ENCODE measurements at places on chromosomes 5 and 9. TPM values are rescaled to one million over a fixed set of nuclear protein-coding genes. Genes with fewer than 3 reads are reported as not detected.
A peak's percentile ranks its signal among the peaks of the same experiment; 100 is the strongest.

DNA sequence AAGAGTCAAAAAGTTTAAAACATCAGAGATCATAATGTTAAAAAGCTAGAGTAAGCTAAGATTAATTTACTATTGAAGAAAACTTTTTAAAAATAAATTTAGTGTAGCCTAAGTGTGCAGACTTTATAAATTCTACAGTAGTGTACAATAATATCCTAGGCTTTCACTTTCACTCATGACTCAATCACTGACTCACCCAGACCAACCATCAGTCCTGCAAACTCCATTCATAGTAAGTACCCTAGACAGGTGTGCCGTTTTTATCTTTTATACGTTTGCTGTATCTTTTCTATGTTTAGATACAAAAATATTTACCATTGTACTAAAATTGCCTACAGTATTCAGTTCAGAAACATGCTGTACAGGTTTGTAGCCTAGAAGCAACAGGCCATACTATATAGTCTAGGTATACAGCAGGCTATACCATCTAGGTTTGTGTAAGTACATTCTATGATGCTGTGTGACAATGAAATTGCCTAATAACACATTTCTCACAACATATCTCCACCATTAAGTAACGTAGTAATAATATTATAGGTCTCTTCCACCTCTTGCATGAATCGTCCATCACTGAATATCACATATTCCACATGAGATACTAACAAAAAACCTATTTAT lies 59.2 kb downstream of the MEGF9 start:
- H3K27me3 ChIP-seq = no peaks in the 10 kb centered on the region
- DNase-seq = no peak
- no peaks in the 10 kb centered on the region for H3K4me1 ChIP-seq

- no peak overlapping the region for H3K4me3 ChIP-seq
- no peak overlapping the region for H3K27ac ChIP-seq
- no peaks in the 10 kb centered on the region for H3K36me3 ChIP-seq
- H3K4me1 ChIP-seq = peaks cover 65% of the 10 kb centered on the region
These were observed 22.6 kb upstream of the SLC12A7 start for GRCh38 chr5:1134478-1134877.

PLPPR1 gene
- 1.9 TPM for polyA plus RNA-seq

DNA sequence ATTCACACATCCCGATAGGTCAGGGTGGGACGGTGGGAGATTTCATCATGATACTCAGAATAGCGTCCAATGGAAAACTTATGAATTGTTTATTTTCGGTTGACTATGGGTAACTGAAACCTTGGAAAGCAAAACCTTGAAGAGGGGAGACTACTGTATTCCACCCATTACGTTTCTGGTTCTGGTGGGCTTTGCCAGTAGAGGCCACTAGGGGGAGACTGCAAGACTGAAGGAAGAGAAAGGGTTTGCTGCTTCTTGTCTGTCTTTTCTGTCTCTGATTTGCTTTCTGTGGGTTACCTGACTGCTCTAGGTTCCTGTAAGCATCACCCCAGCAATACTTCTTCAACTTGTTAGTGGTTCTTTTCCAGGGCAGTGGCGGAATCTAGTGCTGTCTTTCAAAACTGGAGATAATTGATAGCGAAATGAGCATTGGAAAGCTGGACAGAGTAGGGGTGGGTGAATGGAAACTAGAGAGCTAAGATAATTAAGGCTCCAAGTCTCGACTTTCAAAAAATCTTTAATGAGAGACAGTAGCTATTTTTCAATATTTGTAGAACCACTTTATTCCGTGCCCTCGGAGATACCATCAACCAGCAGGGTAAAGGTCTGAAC lies 27.0 kb downstream of the GRIN3A start:
- no peak overlapping the region for H3K27ac ChIP-seq
- H3K4me1 ChIP-seq = no peaks in the 10 kb centered on the region
- no peaks in the 10 kb centered on the region for H3K36me3 ChIP-seq
- no peak overlapping the region for H3K4me3 ChIP-seq

GRCh38 chr5:76688836-76689235 lies 27.1 kb upstream of the F2R start:
- H3K36me3 ChIP-seq = no peaks in the 10 kb centered on the region
- H3K27ac ChIP-seq = no peak overlapping the region
- H3K27me3 ChIP-seq = no peaks in the 10 kb centered on the region
- DNase-seq = no peak

CDC25C gene
- 4.2 TPM for polyA plus RNA-seq

- H3K27me3 ChIP-seq = no peaks in the 10 kb centered on the region
- H3K4me1 ChIP-seq = no peaks in the 10 kb centered on the region
These were observed 65.7 kb upstream of the ASS1 start for GRCh38 chr9:130378875-130379648.

- no peaks in the 10 kb centered on the region for H3K27me3 ChIP-seq
- no peaks in the 10 kb centered on the region for H3K4me1 ChIP-seq
- no peak overlapping the region for H3K4me3 ChIP-seq
- no peak overlapping the region for H3K27ac ChIP-seq
- DNase-seq = no peak
These were observed 118.6 kb downstream of the KDM4C start for GRCh38 chr9:6876195-6876894.

ADAMTS19 gene
- 26.6 TPM for polyA plus RNA-seq

PPP3R2 gene
- not detected for polyA plus RNA-seq

PITX1 gene
- polyA plus RNA-seq = 8.0 TPM

GAS1 gene
- 100 TPM for polyA plus RNA-seq

GRCh38 chr5:94245608-94246007 lies 372.8 kb downstream of the KIAA0825 start:
- no peaks in the 10 kb centered on the region for H3K4me1 ChIP-seq
- H3K27ac ChIP-seq = no peak overlapping the region
- H3K4me3 ChIP-seq = no peak overlapping the region
- no peaks in the 10 kb centered on the region for H3K36me3 ChIP-seq

DNA sequence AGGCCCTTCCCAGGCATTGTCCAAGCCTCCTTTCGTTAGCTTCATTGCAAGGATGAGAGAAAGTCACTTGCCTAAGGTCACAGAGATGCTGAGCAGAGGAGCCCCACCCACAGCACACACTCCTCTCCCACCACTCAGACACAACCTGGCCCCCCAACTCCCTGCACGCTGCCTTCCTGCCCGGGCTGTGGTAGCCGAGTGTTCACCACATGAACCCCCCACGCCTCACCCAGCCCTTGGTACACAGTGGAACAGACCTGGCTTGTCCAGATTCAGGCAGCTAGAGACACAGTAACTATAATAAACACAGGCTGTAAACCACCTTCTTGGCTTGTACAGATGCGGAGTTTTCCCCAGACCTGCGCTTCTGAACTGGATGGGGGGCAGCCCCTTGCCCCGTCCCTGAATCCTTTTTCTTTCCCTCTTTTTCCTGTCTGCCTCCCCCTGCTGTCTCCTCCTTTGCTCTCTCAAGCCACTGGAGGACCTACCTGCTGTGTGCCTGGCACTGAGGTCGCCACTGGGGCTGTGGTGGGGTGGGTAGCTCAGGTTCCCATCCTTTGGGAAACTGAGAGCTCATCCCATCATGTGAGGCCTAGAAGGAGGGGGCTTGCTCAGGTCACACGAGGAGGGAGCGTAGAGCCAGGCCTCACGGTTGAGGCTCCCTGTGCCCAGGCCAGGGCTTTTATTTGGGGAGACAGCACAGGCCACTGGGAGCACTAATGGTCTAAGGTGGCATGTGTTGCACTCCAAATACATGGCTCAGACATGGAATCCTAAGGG lies 55.7 kb upstream of the SYNPO start:
- H3K27me3 ChIP-seq = peaks cover 3% of the 10 kb centered on the region
- no peaks in the 10 kb centered on the region for H3K36me3 ChIP-seq
- H3K4me3 ChIP-seq = no peak overlapping the region
- H3K27ac ChIP-seq = no peak overlapping the region

DNA sequence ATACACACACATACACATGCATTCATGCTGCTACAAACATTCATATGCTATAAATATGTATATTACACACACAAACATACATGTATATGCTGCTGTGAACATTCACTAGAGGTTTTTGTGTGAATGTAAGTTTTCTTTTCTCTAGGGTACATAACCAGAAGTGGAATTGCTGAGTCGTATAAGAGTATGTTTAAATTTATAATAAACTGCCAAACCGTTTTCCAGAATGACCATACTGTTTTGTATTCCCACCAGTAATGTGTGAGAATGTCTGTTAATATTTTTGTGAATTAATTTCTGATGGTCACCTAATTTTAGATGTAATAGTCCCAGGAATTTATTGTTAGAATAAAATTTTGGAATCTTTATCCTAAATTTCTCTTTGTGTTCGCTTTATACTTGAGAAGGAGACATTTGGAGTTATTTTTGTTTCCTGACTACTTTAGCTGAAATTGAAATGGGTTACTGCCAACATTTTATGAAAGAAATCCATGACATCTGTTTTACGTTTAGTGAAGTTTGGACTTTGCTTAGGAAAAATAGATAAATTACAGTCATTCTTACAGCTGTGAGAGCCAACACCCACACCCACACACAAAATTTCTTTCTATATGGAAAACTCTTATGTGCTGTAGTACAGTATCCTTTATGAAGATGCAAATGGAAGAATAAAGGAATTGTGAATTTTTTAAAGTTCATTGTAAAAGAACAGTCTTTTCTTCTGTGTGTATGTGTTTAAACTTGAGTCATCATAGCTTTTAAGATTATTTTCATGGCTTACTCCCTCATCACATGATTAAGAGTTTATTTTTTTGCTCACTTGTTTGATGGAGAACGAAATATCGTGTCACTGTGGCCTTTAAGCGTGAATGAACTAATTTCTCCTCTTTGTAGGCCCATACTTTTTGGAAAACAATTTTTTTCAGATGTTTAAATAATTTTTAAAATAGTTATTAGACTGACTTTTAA lies 24.3 kb downstream of the CENPP start:
- H3K27me3 ChIP-seq = no peaks in the 10 kb centered on the region
- DNase-seq = peak; percentile 98

DNA sequence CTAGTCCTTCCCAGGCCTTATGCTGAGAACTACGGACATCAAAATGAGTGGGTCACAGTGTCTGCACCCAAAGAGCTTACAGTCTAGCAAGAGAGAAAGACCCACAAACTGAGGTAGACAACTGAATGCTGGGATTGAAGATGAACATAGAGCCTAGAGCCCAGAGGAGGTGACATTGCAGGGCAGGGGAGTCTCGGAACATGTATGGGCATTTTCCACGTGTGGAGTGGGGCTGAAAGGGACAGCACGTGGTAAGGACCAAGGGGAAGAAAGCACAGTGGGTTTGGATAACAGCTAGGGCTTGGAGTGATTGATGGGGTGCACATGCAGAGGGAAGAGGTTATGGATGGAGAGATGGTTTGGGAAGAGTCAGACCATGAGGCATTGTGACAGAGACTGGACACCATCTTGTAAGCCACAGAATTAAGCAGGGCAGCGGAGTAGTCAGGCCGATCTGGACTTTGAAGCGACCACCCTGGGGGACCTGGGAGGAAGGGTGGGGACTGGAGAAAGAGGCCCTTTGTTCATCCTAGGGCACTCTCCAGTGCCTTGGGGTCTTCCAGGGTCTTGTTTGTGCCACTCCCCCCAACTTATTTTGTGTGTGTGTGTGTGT lies 47.5 kb upstream of the SH3PXD2B start:
- no peaks in the 10 kb centered on the region for H3K36me3 ChIP-seq
- no peak for DNase-seq
- H3K27me3 ChIP-seq = no peaks in the 10 kb centered on the region
- no peak overlapping the region for H3K27ac ChIP-seq
- H3K4me3 ChIP-seq = no peak overlapping the region
- H3K4me1 ChIP-seq = peaks cover 36% of the 10 kb centered on the region

FAM120AOS gene
- polyA plus RNA-seq = 36.4 TPM

All from muscle of leg (tissue), 16 donors.